Stimulated activated CD8-positive, alpha-beta memory T cell treated with anti-CD3 and anti-CD28 coated beads, Interleukin-4, amount 100 ng/mL, for 1 hour (primary cell): ENCODE measurements at places on chromosomes 3 and 15.

- DNase-seq = no peak
Observed at GRCh38 chr15:27850981-27851857, 247.9 kb downstream of the OCA2 start.

GRCh38 chr15:74396146-74396438 is 28.6 kb upstream of the CYP11A1 start:
- DNase-seq = no peak

GRCh38 chr3:172140499-172141391 is 101.4 kb downstream of the FNDC3B start:
- no peak for DNase-seq

- DNase-seq = no peak
Observed at GRCh38 chr3:173993299-173993698, 595.8 kb downstream of the NLGN1 start.

GRCh38 chr3:46986782-46987310 is 7.4 kb downstream of the NBEAL2 start:
- no peak for DNase-seq

- no peak for DNase-seq
Observed at GRCh38 chr3:174023421-174023820, 625.9 kb downstream of the NLGN1 start.

DNA sequence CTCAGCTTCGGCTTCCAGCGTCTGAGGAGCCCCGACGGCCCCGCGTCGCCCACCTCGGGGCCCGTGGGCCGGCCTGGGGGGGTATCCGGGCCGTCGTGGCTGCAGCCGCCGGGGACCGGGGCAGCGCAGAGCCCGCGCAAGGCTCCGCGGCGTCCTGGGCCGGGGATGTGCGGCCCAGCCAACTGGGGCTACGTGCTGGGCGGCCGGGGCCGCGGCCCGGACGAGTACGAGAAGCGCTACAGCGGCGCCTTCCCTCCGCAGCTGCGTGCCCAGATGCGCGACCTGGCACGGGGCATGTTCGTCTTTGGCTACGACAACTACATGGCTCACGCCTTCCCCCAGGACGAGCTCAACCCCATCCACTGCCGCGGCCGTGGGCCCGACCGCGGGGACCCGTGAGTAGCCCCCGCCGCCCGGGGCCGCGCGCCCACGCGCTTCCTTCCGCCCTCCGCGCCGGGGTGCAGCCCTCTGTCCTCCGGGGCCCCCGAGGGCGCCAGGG is 462 bp downstream of the EDEM1 start:
- no peak for DNase-seq

DNA sequence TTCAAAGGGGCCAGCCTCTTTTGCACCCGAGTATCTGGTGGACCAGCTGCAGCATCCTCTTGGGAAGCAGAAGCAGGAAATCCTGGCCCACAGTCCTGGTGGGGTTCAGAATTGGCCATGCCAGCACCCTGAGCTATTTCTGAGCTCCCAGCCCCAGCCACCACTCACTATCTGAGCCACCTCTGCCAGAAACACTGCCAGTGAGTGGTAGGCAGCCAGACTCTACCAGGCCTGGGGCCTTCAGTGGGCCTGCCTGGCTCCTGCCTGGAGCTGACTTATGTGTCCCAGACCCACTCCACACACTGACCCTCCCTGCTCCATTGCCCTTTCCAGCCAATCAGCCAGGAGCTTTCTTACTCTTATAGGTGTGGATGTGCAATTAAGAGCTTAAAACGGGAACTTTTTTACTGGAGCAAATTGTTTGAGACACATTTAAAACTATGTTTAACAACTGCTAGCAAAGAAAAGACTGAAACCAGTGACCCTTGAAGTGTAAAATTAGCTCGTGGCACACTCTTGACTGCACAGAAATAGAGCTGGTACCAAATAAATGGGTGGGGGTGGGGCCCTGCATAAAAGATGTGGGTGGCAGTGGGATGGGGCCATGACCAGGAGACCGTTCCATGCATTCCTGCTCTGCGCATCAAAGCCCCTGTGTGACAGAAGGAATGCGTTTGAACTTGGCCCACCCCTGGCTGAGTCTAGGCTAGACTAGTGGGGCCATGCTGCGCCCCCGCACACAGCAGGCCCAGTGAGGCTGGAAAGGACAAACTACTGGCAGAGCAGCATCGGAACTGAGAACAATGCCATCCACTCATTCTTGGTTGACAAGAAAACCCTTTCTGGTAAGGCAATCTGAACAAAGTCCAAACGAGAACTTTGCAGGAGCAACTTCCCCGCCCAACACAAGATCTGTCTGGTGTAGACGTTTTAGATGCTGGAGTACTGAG is 48.0 kb downstream of the CTNNB1 start:
- DNase-seq = no peak

DNA sequence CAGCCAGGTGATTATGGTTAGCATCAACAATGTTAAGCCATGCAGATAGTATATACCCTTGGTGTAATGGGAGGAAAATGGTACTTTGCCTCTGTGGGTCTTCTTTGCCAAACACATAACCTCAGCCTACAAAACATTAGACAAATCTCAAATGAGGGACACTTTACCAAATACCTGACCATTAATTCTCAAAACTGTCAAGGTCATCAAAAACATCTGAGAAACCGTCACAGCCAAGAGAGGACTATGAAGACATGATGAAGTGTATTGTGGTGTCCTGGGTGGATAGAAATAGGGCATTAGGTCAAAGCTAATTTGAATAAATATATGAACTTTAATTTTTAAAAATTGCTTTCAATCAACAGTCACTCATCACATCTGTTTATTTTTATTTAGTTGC is 1036.1 kb downstream of the AGBL1 start:
- DNase-seq = no peak

DNA sequence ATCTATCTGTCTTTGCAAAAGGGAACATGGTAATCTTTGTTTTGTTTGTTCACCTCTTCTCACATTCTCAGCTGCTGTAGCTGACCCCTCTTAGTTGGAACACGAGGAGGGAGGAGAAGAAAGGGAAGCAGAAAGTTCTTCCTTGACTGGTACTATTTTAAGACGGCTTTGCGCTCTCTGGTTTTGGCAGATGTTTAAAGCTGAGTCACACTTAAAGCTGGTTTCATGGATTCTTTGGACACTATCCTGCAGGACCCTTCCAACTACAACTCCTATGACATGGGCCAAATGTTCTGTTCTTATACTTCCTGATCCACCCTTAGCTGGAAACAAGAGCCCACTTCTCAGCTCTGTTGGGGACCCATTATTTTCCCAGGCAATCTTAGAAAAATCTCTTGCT is 40.6 kb upstream of the FXR1 start:
- DNase-seq = no peak

GRCh38 chr3:43917361-43917760 is 226.6 kb downstream of the ABHD5 start:
- no peak for DNase-seq

- DNase-seq = no peak
Observed at GRCh38 chr15:41018534-41018933, 65.3 kb downstream of the CHAC1 start.

DNA sequence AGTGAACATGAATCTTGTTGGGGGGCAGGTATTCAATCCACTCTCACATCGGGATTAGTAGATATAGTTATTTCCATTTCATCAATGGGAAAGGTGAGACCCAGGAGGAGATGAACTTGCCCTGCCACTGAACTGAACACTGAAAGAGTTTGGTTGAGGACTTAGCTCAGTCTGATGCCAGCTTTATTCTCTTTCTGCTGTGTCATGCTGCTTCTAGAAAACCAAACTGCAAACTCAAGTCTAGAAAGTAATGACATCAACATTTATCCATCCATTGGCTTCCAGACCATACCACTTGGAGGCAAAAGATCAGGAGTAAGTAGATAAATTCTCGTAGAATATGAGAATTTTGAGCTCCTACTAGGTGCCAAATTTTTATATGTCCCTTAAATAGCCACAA is 288.0 kb upstream of the CTNNB1 start:
- no peak for DNase-seq

- no peak for DNase-seq
Observed at GRCh38 chr3:81218023-81218422, 543.4 kb downstream of the GBE1 start.

DNA sequence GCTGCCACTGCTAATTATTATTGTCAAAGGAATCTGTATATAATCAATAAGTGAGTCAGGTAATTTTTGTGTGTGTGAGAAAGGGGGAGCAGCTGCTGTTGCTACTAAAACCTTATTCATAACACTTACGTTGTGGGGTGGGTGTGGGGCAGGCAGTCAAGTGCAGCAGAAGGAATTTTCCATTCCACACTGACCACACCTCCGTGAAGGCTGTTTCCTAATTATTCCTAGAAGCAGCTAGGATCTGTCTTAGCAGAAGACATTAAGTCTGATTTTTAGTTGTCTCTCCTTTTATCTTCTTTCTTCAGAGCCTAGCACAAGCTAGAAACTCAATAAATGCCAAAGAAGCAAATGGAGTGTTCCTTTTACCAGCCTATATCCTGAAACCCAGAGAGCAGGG is 4.0 kb upstream of the U2SURP start:
- no peak for DNase-seq

DNA sequence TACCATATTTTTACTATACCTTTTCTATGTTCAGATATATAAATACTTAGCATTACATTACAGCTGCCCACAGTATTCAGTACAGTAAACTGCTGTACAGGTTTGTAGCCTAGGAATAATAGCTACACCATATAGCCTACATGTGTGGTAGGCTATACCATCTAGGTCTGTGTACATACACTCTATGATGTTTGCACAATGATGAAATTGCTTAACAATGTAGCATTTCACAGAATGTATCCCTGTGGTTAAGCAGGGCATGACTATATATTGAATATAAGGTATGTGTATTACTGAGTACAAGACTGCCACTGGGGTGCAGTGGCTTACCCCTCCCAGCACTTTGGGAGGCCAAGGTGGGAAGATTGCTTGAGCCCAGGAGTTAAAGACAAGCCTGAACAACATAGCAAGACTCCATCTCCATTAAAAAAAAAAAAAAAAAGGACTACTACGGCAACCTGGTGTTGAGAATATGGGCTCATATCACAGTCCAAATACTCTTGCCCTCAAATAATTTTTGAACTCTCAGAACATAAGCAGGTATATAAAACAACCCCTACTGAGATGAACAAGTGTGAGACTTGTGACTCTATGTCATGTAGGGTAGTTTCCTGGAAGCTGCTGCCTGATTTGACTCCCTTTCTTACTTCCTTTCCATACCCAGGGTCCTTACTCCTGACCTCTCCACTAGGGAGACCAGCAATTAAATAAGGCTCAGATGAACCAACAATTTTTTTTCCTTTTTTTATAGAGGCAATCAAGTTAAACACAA is 4.8 kb downstream of the PPP1R14D start:
- no peak for DNase-seq

GRCh38 chr3:131772269-131773026 is 262.4 kb downstream of the CPNE4 start:
- no peak for DNase-seq

GRCh38 chr15:48516121-48516520 is 129.4 kb downstream of the FBN1 start:
- no peak for DNase-seq

DNA sequence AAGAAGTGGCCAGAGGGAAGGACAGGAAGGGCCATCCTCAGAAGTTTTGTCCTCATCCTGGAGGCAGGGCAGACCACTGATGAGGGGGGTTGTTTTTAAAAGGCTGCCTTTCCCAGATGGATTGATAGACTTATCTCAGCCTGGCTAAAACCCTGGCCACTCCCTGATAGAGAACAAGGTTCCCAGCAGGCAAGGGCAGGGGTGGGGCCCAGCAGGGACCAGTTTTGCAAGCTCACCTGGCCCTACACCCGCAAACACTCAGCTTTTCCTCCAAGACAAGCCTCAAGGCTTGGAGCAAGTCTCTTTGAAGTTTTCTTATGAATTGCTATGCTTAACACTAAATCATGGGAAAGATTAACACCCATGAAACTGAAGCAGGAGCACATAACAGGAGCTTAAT is 9.1 kb downstream of the LIPC start:
- DNase-seq = no peak

- DNase-seq = no peak
Observed at GRCh38 chr3:122355612-122356011, 27.4 kb downstream of the MIX23 start.

GRCh38 chr3:38029400-38030125 is at the start of gene PLCD1:
Gene PLCD1 (minus strand): TSS chr3:38029642. CDS start chr3:38029539, 103 bp downstream.
- DNase-seq = no peak

GRCh38 chr3:76873532-76874242 is 166.2 kb upstream of the ROBO2 start:
- DNase-seq = no peak
